Sigmoid colon (tissue), 7 donors: ENCODE measurements at places on chromosomes 16 and 17. TPM values are rescaled to one million over a fixed set of nuclear protein-coding genes. Genes with fewer than 3 reads are reported as not detected.

DNA sequence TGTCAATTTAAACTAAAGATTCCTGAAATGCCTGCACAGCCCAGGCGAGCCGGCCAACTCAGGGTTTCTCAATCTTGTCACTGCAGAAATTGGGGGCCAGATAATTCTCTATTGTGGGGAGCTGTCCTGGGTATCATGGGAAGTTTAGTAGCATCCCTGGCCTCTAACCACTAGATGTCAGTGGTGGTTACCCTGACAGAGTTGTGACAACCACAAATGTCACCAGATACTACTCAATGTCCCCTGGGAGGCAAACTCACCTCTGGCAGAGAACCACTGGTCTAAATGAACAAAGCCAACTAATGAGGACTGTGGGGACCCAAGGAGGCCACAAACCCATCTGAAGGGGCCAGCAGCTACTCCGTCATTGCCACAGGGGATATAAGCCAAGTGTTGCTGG, 90.9 kb downstream of the MYH11 start:
- DNase-seq = no peak

DNA sequence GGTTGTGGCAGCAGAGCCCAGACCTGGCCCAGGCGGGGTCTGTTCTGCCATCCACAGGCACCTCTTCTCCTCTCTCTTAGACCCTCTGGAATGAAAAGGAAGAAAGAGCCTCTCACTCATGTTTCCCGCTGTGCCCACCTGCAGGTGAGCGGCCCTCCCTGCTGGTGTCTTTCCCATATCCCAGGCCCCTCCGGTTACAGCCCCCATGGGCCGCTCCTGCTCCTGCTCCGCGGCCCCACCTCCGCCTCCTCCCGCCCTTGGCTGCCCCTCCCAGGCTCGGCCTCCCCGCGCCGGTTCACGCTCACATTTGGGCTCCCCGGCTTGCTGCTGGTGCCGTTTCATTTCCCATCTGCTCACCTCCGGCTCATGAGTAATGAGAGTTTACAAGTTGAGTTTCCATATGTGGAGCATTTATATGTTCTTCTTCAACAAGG, 98.7 kb upstream of the SDK2 start:
- no peak for DNase-seq

GRCh38 chr16:13886608-13887007, 33.3 kb upstream of the ERCC4 start:
- no peak for DNase-seq

GRCh38 chr17:46851029-46851741, at the start of gene WNT9B:
WNT9B (plus strand) TSS chr17:46851583; CDS start chr17:46851639, 56 bp downstream.
- no peak for DNase-seq

GRCh38 chr16:85187002-85187401, 74.7 kb upstream of the CIBAR2 start:
- peak; percentile 84 for DNase-seq

- no peak for DNase-seq
These were observed 9.3 kb downstream of the CEP295NL start for GRCh38 chr17:78893684-78894083.

DNA sequence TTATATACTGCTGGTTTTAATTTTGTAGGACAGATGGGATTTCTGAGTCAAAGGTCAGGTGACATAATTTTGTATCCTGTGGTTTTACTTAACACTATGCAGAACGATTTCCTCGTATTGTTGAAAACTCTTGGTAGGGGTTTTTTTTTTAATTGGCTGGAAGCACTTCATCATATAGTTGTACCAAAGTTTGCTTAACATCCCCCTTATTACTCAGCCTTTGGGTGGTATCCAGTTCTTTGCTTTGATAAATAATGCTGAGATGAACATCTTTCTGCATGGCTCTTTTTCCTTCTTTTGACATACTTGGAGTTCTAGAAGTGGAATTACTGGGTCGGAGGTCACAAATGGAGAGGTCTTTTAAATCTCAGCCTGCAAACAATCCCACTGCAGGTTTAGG, 419.1 kb downstream of the MAF start:
- DNase-seq = no peak

- DNase-seq = no peak
These were observed 6.3 kb downstream of the CMTM4 start for GRCh38 chr16:66690106-66690847.

- no peak for DNase-seq
These were observed 114.7 kb downstream of the HAPSTR1 start for GRCh38 chr16:9206156-9206555.

- no peak for DNase-seq
These were observed 176.4 kb upstream of the GSE1 start for GRCh38 chr16:85436636-85437165.

DNA sequence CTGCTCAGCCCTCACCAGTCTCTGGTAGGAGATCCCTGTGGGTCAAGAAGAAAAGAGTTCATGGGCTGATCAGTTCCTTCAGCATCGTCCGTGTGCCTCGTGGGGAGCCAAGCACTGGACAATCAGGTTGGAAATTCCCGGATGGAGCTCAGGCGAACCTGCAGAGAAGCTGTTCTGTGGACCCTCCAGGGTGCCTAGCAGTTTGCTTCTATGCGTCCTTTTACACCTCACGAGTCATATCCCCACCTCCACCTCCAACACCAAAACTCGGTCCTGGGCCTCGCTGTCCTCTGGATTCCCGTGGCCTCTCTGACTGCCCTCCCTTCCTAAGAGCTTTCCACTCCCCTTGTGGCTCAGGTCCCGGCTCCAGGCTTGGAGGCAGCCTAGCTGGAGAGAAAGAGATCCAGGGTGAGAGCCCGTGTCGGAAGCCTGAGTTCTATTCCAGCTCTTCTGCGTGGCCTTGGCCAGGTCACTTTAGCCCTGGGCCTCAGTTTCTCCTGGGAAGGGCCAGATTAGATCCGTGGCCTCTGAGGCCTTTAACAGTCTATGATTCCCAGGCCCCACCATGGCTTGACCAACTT, 26.2 kb upstream of the PIK3R6 start:
- DNase-seq = no peak

- peak; percentile 28 for DNase-seq
These were observed 173.8 kb upstream of the CHMP6 start for GRCh38 chr17:80817861-80818260.

GRCh38 chr16:12010388-12011251, 34.1 kb downstream of the SNX29 start:
- DNase-seq = no peak

GRCh38 chr16:81448154-81449131, 3.8 kb downstream of the CMIP start:
- DNase-seq = no peak

- no peak for DNase-seq
These were observed 66.5 kb downstream of the TEX2 start for GRCh38 chr17:64196601-64197000.

GRCh38 chr16:71542377-71542776, 16.2 kb downstream of the CHST4 start:
- no peak for DNase-seq

DNA sequence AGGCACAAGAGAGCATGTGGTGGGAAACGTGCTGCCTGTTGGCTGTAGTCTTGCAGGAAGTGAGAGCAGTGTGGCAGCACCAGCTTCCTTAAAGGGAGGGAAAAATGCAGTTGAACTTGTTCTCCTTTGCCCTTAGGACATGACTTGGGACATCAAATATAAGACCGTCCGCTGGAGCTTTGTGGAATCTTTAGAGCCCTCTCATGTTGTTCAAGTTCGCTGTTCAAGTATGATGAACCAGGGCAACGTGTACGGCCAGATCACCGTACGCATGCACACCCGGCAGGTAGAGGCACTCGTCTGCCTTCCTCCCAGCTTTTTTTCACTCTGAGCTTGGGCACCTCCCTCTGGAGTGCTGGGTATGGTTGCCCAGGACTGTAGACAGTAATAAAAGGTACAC, 23.3 kb downstream of the GPR179 start:
- DNase-seq = no peak

GRCh38 chr17:41382394-41382793, 288 bp upstream of the KRT34 start:
- no peak for DNase-seq

DNA sequence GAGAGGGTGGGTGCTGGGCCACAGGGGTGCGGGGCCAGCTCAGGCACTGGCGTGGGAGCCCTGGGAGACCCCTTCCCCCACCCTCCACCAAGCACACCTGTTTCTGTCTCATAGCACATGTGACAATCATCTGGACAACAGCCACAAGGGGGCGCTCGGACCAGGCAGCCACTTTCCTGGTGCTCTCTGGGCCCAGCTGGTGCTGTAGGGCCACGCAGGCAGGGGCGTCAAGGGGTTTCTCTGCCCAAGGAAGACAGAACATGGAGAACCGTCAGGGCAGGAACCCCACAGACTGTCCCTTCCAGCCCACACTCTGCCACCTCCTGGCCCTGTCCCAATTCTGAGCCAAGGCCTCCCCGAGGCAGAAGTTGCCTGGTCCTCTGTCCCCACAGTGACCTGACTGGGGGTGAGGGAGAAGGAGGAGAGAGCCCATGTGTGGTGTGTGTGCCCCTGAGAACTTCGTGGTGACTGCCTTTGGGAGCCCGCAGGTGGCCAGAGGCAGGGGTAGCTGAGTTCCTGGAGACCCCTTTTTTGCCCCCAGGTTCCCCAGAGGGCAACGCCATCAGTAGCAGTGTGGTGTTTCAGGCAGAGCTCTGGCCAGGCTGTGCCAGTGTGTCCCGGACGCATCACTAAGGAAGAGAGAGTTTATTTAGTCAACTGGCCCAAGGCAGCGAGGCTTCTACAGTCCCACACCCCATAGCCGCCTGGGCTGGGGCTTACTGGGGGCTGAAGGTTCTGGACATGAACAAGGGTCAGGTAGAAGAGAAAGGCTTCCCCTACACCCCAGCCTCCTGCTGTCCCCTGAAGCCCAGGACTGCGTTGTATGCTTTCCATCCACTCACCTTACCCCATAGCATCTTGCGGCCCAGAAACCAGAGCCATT, 3.1 kb upstream of the SETD6 start:
- DNase-seq = peak; percentile 80

- DNase-seq = no peak
These were observed 7.2 kb upstream of the MFSD6L start for GRCh38 chr17:8806253-8806925.

- peak; percentile 54 for DNase-seq
These were observed 286.2 kb upstream of the FOXF1 start for GRCh38 chr16:86224126-86224525.

- DNase-seq = no peak
These were observed 51.1 kb downstream of the ADAMTS18 start for GRCh38 chr16:77383606-77384187.

DNA sequence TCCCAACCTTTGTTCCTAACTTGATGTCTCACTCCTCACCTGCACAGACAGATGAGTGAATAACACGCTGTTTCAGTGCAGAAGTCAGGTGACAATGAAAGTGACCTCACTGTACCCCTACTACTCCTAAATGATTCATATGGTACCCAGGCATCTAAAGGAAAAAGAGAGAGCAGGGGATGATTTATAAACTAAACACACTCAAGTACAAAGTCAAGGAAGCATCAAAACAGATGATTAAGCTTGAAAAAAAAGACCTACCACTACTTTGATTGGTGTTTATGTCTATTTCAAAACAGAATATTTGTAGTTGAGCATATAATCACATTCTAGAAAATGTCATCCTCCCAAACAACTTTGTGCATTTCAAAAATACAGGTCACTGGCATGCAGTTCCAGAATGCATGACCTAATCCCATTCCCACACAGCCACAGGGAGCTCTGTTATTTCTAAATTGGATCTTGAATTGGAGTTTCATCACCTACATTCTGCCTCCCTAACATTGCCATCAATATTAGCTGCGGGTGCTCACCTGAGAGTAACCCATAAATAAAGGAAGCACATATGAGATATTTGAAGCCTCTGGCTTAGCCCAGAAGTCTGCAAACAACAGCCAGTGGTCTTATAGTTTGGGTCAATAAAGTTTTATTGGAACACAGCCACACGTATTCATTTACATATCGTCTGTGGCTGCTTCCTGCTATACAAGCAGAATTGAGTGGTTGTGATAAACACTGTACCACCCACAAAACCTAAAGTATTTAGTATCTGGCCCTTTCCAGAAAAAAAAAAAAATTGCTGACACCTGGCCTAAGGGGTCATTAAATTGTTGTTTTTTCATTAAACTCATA, 14.0 kb downstream of the HS3ST3A1 start:
- no peak for DNase-seq

DNA sequence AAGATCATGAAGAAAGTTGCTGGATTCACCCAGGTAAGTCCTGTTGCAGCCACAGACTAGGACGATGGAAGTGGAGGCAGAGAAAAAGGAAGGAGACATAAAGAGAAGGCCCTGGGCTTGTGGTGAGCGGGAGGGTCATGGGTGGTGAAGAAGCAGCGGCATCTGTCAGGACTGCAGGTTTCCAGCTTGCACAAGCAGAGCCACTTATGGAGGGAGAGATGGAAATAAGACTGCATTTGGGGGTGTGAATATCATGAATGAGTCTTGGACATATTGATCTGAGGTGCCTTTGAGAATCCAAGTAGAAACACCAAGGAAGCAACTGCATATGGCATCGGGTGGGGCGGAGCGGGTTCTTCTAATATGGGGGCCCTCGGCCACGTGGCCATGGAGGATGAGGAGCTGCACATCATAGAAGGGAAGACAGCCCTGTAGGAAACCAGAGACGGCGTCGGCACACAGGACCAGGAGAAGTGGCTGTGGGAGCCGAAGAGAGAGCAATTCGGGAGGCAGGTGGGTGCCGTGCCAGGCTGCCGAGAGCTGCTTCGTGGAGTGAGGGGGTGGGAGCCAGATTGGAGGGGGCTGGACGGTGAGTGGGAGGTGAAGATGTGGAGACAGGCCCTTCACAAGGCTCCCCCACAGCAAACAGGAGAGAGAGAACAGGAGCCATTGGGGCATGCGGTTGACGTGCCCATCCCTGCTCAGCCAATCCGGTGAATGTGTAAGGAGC, 243.5 kb downstream of the GSG1L start:
- DNase-seq = peak; percentile 38

GRCh38 chr17:75146592-75146991, 7.7 kb downstream of the JPT1 start:
- no peak for DNase-seq

DNA sequence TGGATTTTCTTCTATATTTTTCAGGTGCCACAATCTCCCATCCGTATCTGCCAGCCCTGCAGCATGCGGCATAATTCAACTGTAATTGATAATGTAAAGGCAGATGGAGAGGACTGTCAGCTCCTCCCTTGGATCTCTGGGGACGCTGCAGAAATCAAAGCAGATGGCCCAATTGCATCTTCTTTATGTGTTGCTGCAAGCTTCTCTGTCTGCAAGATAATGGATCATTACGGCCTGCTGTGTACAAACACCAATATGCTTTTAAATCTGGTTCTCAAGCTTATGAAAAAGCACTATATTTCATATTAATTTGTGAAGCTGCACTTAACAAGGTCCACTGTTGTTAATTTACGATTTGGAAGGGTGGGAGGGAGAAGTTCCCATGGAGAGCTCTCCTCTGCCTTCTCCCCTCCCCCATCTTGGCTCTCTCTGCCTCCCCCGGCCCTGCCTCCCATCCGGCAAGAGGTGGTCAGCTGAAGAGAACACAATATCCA, 607.5 kb downstream of the TOX3 start:
- no peak for DNase-seq

ALDH3A1 gene
- total RNA-seq = 0.16 TPM

C16orf96 gene
- 0.16 TPM for total RNA-seq

CLDN7 gene
- not detected for total RNA-seq

CYBA gene
- 124 TPM for total RNA-seq

ZNF263 gene
- 51.3 TPM for total RNA-seq

CACNG5 gene
- total RNA-seq = not detected

TEKT1 gene
- total RNA-seq = not detected

AXIN2 gene
- 15.3 TPM for total RNA-seq

CCL16 gene
- total RNA-seq = not detected
